Activated CD4-positive, alpha-beta T cell treated with anti-CD3 and anti-CD28 coated beads, Interleukin-2, amount 10 ng/mL, durations not matched to agents 7 days and 5 days (primary cell): ENCODE measurements at places on chromosomes 11 and 22.

DNA sequence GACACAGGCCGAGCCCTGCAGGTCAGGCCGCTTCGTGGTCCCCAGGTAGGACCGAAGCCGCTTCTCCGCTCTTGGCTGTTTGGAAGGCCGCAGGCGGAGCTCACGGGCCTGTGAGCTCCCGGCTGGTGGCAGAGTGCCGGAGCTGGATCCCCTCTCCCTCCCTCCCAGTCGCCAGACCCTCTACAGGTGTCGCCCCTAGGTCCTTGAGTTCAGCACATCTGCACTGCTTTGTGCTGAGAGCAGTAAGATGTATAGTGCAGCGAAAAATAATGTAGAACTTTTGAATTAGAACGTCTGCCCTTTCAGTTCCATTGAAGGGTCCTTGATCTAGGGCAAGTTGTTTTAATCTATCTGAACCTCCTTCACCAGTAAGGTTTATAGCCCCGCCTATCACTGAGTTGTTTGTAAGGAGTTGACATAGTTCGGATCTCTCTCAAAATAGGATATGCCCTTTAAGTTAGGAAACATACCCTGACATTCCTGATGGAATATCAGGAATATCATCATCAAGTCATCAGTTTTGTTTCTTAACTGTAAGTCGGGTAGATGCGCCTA, 419 bp downstream of the ANKRD49 start:
- DNase-seq, result no peak

GRCh38 chr11:12251666-12252560, 125.5 kb upstream of the PARVA start:
- no peak for DNase-seq

DNA sequence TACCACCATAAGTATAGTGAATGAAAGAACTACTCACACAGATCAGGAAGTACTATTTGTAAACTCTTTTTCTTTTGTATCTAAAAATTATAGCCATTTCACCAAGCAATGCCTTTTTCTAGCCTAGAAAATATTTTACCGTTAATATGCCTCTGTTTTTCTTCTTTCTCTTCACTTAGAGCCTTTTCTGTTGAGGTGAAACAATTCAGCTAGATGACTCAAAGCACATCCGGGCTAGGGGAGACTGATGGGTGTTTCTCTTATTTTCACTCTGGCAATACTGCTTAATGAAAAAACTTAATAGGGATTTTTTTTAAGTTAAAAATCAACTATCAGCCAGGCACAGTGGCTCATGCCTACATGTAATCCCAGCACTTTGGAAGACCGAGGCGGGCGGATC, 93.3 kb downstream of the SGSM3 start:
- DNase-seq, result peak; percentile 53

GRCh38 chr22:22897947-22898346, 10.3 kb downstream of the IGLL5 start:
- no peak for DNase-seq

DNA sequence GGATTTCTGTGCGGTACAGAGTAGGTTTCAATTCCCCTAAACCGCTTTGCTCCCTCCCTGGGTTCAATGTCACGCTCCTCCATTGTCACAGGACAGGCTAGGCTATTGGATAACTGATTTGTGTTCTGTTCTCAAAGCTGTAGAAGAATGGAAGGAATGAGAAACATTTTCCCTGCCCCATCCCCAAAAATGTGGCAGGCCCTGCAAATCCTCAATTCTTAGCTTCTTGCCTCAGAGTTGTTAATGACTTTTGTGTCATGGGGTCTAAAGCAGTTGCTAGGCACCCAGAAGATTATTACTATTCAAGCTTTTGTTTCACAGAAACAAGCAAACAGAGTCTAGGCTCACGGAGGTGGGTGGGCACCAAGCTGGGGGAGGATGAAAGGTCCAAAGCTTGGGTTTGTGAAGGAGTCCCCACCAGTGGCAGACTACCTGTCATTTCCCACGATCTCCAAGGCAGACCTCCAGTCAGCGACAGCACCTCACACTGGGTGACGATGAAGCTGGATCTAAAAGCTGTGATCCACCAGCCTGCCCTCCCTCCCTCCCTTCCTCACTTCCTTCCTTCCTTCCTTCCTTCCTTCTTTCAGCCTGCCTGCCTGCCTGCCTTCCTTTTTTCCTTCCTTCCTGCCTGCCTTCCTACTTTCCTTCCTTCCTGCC, 1080.2 kb downstream of the OPCML start:
- DNase-seq, result no peak

GRCh38 chr11:113474362-113475159, 637 bp downstream of the DRD2 start:
- DNase-seq, result peak; percentile 71

DNA sequence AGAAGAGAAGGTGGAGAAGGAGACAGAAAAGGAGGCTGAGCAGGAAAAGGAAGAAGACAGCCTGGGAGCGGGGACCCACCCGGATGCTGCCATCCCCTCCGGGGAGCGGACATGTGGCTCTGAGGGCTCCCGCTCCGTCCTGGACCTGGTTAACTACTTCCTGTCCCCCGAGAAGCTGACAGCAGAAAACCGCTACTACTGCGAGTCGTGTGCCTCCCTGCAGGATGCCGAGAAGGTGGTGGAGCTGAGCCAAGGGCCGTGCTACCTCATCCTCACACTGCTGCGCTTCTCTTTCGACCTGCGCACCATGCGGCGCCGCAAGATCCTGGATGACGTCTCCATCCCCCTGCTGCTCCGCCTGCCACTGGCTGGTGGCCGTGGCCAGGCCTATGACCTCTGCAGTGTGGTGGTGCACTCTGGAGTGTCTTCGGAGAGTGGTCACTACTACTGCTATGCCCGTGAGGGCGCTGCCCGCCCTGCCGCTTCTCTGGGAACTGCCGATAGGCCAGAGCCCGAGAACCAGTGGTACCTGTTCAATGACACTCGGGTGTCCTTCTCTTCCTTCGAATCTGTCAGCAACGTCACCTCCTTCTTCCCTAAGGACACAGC, 21.4 kb downstream of the USP35 start:
- no peak for DNase-seq

GRCh38 chr22:47604563-47604962, 842.1 kb downstream of the TBC1D22A start:
- DNase-seq, result no peak

DNA sequence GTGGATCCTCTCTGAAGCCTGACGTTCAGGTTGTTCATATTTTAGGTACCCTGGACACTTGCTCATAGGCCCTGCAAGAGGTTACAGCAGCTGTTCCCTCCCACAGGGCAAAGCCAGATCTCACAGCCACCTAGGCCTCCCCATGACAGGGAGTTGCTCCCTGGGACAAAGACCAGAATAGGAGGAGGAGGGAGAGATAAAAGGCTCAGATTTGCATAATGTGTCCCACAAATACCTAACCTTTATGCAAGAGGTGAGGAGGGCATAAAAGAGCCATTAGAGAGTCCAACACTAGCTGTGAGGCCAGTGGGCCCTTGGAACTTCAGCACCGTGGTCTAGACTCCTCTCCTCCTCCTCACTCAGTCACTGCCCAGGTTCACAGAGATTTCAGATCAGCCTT, 33.8 kb downstream of the ZNF280B start:
- DNase-seq, result no peak

- DNase-seq, result no peak
Measured at GRCh38 chr11:134478611-134479010, 66.6 kb upstream of the B3GAT1 start.

GRCh38 chr11:34886609-34887008, 29.6 kb downstream of the APIP start:
- DNase-seq, result no peak

GRCh38 chr22:48576333-48577013, 1251.2 kb downstream of the BRD1 start:
- DNase-seq, result no peak

- no peak for DNase-seq
Measured at GRCh38 chr11:116638463-116638862, 134.3 kb downstream of the BUD13 start.

DNA sequence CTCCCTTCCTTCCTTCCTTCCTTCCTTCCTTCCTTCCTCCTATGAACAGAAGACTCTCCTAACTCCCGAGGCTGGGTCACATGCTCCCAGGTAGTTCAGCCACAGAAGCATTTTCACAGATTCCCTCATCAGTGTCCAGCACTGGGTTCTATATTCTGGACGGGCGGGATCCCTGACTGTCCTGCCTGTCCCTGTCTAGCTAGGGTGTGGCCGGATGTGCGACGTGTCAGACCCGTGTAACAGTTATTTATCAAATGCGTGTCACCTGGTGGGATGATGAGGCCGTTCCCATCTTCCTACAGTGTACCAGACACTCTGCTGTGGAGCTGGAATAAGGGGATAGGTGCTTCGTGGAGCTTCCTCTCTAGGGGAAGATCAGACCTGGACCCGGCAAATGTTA, 901.0 kb downstream of the BRD1 start:
- DNase-seq, result no peak

DNA sequence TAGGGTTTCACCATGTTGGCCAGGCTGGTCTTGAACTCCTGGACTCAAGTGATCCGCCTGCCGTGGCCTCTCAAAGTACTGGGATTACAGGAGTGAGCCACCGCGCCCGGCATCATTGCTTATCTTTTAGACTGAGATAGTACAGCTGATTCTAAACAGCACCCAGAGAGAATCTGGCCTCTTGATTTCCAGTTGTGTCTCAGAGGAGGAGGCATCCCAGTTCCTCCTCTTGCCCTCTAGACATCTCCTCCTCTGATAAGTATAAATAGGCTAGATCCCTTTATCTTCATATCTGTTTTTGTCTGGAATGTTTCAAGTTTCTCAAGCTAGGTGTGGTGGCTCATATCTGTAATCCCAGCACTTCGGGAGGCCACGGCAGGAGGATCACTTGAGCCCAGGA, 7.0 kb downstream of the MARK2 start:
- no peak for DNase-seq

DNA sequence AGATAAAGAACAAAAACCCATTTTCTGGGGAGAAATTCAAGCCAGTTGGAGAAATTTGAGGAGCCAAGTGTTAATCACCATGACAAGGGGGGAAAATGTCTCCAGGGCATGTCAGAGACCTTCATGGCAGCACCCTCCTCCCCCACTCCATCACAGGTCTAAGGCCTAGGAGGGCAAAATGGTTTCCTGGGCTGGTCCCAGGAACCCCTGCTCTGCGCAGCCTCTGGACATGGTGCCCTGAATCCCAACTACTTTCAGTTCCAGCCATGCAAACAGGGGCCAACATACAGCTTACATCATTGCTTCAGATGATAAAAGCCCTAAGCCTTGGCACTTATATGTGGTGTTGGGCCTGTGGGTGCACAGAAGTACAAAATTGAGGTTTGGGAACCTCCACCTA, 167.5 kb downstream of the LUZP2 start:
- no peak for DNase-seq

GRCh38 chr11:2375341-2375853, 1.7 kb upstream of the CD81 start:
- DNase-seq, result no peak

DNA sequence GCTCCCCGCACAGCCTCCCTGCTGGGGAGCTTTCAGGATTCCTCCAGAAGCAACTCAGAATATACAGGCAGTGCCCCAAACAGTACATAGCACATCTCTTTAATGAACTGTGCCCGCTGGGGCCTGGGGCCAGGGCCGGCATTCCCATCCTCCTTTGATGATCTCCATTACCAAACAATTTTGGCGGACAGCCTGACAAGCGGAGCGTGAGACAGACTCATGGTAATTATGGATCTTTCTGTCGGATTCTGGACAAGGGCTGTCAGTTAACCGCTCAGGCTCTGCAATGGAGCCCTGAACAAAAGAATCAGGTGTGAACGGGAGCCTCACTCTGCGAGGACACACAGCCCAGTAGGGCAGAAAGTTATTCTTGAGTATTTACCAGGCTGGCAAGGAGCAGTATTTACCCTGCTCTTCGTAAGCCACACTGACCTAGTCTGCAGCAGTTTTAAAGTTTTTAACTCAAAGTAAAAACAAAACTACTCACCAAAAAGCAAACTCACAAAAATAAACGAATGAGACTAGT, 174.0 kb downstream of the TBC1D22A start:
- DNase-seq, result no peak

DNA sequence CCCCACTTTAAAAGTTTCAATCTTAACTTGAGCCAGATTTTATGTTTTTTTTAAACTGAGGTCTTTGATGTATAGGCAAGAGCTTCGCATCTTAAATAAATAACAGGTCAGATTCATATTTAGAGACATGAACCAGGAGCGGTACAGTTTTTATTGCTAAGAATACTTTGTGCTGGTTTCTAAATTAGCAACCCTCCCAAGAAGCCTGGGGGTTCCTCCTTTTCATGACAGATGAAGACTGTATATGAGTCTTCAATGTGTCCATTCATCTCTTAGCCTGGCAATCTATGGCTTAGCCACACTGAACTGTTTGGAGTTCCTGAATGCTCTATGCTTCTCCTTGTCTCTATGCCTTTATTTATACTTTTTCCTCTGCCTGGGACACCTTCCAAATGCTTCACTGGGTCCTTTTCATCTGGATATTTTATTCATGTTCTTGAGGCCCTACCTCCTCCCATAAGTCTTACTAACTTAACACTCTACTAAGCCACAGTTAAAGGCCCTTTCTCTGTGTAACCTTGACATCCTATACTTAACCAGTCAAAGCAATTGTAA, 338.6 kb downstream of the INSC start:
- DNase-seq, result no peak

- no peak for DNase-seq
Measured at GRCh38 chr11:75262961-75263852, 22.6 kb downstream of the TPBGL start.

- DNase-seq, result no peak
Measured at GRCh38 chr22:25930788-25931310, 188.9 kb downstream of the MYO18B start.

DNA sequence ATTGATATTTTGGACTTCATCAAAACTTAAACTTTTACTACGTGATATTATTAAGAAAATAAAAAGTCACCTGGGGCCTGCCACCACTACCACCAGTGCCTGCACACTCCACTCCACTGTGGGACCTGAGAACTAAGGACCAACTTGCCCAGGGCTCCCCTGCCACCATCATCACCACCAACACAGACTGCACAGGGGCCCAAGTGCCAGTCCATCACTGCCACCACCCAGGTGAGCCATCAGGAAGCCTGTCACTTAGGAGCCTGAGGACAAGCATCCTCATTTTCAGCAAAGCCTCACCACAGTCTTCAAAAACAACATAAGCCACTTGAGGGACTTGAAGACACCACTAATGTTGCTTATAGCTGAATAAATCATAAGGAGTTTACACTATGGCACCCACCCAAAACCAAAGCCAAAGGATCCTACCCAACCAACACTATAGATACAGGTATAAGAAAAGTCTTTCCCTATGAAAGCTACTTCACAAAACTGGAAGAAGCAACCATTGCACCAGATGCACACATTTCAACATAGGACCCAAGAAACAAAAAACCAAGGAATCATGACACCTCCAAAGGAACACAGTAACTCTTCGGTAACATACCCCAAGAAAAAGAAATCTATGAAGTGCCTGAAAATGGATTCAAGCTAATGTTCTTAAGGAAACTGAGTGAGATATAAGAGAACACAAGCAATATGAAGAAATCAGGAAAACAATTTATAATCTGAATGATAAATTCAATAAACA, 73.6 kb upstream of the GNAZ start:
- no peak for DNase-seq
